ENCODE measurements at places on chromosomes 2 and 18.

- DNase-seq = no peak
These were observed 78.7 kb downstream of the USP40 start for GRCh38 chr2:233487748-233488345.

DNA sequence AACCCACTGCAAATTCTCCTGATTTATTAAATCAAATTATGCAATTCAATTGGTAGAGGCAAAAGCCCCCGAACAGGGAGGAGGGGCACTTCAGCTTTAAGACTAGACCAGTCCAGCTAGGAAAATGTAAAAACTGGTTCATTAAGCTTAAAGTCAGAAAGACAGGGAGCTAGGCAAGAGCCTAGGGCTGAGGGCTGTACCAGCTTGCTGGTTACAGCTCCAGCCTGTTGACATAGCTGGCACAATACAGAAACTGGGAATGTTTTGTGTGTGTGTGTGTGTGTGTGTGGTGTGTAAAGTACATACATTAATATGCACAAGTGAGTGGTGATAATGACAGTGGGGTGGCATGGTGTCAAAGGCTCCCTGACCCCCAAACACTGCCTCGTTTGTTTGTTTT lies 307.0 kb upstream of the CELF4 start:
- peak; percentile 64 for DNase-seq

GRCh38 chr18:23968638-23969604 lies 45.6 kb upstream of the TTC39C start:
- peak; percentile 19 for DNase-seq

GRCh38 chr18:57787068-57787685 lies 15.9 kb downstream of the ATP8B1 start:
- DNase-seq = no peak

DNA sequence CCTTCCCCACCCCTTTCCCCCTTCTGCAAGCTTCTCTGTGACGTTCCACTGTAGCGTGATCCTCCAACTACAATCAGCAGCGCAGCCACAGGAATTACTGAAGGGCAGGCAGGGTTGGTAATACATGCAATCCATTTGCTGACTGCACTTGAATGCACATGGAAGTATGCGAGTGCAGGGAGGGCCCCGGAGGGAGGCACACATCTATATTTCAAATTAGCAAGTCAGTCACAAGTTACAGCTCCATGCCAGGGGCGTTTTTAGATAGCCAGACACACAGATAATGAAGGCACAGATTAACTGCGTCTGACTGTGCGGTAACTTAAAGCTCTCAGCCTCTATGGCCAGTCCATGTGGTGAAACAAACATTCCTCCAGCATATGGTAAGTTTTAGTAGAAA lies 209.2 kb upstream of the GATA6 start:
- DNase-seq = no peak
